NCI-H1417 (cell line): ENCODE measurements at places on chromosomes 6 and 20.

DNA sequence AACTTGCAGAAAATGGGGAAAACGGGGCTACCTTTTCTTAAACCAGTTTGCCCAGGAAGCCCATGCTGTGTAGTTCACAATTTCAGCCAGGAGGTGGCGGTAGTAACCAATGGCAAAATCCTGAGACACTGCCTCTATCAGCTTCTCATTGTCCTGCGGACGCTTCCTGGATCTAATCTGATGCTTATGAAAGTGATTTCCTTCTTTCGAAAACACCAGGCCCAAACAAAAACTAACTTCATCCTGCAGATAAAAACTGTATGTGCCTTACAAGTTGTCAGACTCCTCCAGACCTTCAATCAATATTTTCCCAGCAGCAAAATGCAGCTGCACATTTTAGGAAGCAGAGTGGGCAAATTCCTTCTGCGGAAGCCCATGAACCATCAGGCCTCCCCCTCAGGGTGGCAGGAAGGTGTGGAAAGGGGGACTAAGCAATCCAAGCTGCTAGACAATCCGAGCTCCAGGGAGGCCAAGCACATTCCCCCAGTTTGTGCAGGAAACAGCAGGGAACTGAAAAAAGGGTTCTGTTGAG is 88.5 kb downstream of the LY86 start:
- DNase-seq = peak; percentile 84

- DNase-seq = no peak
These were observed 20.7 kb downstream of the TXLNB start for GRCh38 chr6:139271056-139271455.

DNA sequence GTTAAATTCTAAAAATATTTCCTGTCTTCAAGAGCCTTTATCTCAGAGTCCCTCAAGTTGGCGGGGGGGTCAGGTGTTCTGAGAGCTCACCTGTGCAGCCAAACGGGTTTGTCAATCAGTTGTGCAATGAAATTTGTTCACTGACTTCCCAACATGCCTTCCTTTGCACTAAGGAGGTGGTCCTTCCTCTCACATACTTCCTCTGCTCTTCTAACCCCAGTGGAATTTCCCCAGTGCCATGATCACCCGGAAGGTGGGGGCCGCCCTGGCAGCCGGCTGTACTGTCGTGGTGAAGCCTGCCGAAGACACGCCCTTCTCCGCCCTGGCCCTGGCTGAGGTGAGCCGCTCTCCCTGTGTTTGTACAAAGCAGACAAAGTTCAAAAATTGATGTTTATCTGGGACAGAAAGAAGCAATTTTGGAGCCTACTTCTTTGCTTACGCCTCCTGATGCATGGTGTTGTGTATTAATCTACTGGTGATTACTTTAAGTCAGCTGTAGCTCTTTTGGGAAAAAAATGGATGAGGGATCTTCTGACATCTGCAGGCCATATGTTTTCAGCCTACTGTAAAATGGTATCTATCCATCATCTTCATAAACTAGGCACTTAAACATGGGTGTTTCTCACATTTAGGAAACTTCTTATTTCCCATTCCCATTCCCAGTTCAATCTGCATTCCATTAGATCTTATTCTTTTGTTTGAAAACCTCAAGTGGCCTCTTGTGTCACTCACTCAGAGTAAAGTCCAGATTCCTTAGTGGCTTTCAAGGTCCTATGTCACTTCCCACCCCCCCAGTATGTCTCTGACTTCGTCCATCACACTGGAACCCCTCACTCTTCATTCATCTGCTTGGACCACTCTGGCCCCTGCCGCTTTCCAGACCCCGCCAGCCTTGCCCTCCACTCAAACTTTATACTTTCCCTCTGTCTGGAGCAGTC is 10.1 kb downstream of the ALDH5A1 start:
- no peak for DNase-seq

DNA sequence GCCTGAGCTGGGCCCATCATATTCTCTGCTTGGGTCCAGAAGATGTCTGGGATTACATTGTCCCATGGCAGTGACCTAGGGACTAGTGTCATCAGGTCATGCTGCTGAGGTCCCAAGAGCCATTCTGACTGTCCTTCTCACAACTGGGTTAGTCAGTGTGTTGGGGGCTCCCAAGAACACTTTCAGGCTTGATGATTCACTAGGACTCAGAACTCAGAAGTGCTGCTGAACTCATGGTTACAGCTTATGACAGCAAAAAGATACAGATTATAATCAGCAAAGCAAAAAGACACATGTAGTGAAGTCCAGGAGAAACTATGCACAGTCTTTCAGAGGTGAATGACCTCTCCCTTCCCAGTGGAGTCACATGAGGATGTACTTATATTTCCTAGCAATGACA is 107.8 kb downstream of the SYNE1 start:
- no peak for DNase-seq

DNA sequence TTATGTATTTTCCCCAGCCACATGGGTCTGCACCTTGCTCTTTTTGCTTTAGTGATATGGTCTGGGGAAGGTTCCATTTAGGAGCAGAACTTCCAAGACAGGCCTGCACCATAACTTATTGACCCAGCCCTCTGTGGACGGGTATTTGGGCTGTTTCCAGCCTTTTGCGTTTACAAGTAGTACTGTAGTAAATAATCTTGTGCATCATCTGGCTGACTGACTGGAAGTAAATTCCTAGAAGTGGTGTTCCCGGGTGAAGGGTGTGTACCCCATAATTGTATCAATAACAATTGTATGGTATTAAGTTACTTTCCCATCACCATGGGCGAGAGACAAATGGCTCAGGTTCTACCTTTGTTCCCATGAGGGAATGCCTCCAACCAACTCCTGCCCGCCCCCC is 31.6 kb downstream of the SPDEF start:
- DNase-seq = no peak

DNA sequence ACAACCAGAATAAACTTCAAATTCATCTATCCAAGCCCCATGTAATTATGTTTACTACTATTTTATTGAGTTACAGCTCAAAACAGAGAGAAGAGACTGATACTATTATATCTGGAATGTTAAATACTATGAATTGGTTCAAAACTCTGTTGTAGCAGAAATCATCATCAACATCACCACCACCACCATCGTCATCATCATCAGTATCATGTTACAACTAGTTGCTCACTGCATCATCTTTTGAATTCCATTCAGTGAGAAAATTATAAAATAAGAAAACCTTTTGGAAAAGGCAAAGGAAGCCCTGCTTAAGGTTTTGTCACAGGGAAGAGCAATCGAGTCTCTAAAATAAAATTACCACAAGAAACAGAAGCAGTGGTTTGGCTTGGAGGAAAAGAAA is 36.2 kb upstream of the THEMIS start:
- no peak for DNase-seq

DNA sequence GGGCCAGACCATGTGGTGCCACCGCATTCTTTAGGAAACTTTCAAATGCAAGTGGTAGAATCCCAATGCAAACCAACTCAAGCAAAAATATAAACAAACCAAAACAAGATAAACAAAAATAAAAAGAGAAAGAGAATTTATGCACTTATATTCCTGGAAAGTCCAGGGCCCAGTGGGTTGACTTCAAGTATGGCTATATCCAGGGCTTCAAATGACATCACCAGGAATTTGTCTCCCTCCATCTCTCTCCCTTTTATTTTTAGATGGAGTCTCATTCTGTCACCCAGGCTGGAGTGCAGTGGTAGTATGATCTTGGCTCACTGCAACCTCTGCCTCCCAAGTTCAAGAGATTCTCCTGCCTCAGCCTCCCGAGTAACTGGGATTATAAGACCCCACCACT is 56.1 kb upstream of the PNRC1 start:
- DNase-seq = no peak

GRCh38 chr6:17741507-17741906 is 34.8 kb upstream of the NUP153 start:
- no peak for DNase-seq

DNA sequence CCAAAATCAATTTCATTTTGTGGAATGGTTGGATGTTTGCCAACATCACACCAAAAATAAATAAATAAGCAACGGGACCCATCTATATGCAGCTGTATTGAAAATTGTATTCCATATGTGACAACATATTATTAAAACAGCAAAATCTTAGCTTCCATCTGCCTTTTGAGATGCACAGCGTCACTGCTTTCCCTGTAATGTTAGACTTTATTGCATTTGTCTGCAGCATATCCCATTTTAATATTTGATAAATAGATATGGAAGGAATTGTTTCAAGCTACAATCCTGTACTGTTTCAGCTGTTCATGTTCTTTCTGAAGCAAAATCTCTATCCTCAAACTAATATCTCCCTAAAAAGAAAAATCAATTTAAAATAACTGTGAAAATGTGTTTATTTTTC is 509.1 kb downstream of the PKHD1 start:
- DNase-seq = no peak

GRCh38 chr6:5099537-5099936 is 14.4 kb downstream of the PPP1R3G start:
- no peak for DNase-seq

DNA sequence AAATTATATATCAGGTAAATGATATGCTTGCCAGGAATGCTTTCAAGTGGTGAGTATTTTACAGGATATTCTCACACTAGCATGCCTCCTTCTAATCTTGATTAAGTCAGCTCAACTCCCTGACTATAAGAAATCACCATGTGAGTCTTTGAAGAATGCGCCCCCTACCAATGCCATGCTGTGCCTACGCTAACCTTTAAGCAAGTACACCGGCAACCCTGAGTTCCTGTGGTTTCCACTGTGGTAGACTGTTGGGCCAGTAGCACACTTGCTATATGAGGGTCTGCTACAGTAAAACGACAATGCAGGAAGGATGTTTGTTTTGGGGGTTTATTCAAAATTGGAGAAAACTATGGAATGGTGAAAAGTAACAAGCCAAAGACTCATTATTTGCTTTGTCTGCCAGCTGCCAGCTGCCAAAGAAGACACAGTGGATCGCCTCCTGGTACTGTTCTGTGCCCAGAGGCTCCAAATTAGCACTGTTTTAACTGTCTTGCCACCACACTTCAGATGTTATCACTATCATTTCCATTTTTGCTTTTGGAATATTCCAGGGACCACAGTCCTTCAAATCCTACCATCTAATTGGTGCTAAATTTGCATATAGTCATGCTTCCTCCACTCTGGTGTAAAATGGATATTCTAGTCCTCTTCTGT is 333.5 kb downstream of the RNGTT start:
- DNase-seq = peak; percentile 75

DNA sequence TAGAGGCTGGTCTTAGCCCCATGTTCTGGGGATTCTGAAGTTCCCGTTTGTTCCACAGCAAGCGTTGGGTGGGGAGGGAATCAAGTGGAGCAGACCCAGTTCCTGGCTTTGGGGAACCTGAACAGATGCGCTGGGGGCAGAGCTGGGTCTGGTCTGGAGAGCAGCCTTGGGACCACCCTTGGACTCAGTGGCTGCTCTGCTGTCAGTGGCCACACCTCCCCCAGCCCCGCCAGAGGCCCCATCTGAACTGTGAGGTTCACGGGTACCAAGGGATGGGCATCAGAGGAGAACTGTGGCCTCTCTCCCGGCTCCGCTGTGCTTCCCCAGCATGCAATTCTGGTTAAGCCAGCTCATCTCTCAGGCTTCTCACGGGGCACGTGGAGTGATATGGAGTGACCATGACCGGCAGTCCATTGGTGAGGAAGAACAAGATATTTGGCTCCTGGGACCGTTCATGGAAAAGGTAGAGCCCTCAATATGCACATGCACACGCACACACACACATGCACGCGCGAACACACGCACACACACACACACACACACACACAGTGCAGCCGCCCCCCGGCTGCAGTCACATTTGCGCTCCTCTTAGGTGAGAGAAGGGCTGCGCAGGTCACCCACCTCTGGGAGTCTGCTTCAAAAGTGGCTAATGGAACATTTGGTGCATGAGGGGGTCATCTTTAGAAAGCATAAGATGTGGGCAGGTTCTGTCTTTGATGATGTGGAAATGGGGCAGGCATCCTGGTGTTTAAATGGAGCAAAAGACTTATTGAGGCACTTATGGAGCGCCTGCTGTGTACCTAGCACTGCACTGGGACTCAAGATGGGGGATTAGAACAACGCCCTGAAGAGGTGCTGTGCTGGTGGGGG is 6.0 kb downstream of the DLGAP4 start:
- no peak for DNase-seq

DNA sequence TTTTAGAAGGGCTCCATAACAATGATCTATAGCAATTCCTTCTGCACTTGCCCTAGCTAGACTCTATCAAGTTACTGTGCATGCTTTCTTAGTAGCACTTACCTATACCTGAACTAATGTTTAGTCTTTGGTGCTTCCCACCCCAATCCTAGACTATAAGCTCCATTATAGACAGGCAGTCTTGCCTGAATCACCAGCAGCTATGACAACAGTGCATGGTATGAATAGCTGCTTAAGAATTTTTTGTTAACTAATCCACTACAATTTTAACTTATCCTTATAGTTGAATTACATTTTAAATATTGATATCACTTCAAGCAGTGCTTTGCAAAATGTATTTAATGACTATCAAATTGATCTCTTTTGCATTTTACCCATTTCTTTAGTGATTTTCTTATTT is 164.3 kb downstream of the RPS12 start:
- no peak for DNase-seq

DNA sequence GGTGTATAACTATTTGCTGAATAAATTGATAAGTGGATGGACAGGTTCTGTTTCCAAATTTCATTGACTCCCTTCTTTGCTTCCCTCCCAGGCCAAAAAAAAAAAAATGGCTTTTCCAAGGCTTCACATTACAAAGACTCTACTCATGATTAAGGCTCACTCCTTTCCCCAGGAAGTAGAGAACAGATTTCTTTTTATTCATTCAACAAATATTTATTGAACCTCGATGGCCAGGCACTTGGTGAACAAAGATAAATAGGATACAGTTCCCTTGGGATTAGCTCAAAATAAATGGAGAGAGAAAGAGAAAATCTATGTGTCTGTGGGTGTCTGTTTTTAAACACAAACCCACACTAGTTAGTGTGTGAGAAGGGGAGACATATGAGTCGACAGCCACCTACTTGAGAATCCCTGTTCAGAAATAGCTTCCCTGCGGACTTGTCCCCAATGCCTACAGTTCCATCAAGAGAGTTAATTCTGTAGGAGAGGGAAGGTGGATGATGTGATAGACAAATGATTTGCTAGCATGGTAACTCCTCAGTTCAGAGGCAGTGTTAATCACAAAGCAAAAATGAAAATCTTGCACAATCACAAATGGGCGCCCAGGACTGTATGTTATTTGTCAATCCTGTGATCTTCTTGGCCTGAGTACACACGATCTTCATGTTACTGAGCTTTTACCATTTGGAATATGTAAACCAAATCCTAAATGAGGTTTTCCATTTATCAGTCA is 20.3 kb downstream of the TRAF3IP2 start:
- DNase-seq = peak; percentile 31

GRCh38 chr6:166586424-166587156 is at the start of gene RAMACL:
TSS of gene RAMACL (minus strand) at chr6:166586678. CDS start at chr6:166586477, 201 bp downstream.
- DNase-seq = peak; percentile 49

GRCh38 chr6:47598367-47598766 is 100.0 kb upstream of the ADGRF4 start:
- DNase-seq = no peak

DNA sequence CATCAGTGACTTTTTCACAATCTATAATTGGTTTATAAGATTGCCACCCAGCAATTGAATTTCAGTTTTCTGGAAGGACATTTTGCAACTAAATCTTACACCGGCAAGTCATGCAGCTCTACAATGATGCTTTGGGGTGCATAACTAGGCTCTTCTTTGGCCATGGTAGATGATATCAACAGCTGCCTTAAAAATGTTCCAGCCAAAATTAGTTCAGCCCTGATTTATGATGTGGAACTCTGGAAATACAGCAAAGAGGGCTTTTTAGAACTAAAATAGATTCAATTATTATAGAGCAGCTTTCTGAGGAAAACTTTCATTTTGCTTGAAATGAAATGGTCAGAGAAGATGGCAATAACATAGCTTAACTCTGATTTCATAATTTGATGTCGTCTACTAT is 18.4 kb upstream of the MCM9 start:
- DNase-seq = no peak
